ENCODE measurements at places on chromosomes 1 and 21.

- no peak for DNase-seq
Observed at GRCh38 chr1:38029081-38029681, 16.6 kb downstream of the UTP11 start.

DNA sequence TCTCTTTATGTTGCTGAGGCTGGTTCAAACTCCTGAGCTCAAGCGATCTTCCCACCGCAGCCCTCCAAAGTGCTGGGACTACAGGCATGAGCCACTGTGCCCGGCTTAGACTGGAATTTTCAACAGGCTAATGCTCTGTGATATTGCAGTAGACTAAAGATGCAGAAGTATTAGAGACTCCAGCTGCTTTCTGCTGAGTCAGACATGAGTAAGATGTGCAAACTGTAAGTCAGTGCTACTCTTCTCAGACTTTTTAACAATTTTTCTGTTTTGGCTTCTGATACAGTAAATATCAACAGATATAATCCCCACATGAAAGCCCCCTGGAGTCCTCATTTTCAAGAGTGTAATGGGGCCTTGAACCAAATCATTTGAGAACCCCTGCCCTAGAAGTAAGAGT is 29.3 kb upstream of the NLRP3 start:
- no peak for DNase-seq

DNA sequence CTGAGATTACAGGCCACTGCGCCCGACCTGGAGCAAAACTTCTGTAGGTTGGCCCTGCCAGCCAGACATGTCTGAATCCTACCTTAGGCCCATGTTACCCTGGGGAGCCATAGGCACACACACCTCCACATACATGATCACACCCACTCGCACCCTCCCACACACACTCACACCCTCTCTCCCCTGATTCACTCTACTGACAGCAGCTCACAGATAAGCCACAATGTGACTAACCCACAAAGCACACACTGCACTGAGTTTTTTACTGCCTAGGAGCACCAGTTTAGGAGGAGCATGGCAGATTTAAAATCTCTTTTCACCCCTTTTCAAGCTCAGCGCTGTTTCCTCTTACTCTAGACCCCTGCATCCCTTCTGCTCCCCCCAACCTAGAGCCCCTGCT is 41.7 kb downstream of the SLC30A1 start:
- no peak for DNase-seq

- DNase-seq: no peak
Observed at GRCh38 chr21:31218830-31219608, 125.0 kb downstream of the TIAM1 start.

GRCh38 chr1:186763107-186763506 is 65.6 kb upstream of the PLA2G4A start:
- DNase-seq: no peak

DNA sequence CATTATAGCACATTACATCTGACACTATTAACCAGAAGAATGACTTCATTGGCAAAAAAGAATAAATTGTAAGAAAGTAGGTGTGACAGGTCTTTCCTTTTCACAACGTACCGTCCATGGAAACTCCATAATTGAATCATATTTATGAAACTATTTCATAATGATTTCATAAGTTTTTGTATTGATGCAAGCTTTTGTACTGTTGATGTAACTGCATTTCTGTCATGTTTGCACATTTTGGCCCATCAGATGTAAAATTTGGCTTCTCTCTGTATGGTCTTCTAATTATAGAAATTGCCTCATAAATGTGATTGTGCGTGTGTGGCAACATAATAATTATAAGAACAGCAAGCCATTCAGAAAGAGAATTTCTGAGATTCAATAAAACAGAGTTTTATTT is 180.7 kb upstream of the ZNHIT6 start:
- no peak for DNase-seq

- DNase-seq: no peak
Observed at GRCh38 chr21:34881839-34882371, 167.2 kb downstream of the RUNX1 start.

DNA sequence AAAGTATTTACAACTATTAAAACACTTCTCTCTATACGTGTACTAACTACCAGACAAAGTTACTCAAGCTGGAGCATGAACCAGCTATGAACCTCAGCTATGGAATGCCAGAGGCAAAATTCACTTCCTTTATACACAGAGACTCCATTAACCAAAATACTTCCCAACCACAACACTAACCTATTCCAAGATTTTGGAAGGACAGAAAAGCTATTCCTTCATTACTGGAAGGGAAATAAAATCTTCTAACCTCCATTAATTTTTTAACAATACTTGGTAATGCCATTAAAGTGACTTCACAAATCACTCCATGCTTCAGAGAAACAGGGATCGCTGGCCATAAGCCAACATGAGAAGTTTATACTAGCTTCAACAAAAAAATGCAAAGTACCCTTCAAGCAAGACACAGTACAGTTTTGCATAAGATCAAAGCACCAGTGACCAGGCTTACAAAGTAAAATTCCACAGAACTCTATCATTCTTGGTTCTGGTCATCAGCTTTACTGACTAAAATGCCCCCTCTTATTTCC is 58.0 kb downstream of the PUM1 start:
- DNase-seq: no peak

DNA sequence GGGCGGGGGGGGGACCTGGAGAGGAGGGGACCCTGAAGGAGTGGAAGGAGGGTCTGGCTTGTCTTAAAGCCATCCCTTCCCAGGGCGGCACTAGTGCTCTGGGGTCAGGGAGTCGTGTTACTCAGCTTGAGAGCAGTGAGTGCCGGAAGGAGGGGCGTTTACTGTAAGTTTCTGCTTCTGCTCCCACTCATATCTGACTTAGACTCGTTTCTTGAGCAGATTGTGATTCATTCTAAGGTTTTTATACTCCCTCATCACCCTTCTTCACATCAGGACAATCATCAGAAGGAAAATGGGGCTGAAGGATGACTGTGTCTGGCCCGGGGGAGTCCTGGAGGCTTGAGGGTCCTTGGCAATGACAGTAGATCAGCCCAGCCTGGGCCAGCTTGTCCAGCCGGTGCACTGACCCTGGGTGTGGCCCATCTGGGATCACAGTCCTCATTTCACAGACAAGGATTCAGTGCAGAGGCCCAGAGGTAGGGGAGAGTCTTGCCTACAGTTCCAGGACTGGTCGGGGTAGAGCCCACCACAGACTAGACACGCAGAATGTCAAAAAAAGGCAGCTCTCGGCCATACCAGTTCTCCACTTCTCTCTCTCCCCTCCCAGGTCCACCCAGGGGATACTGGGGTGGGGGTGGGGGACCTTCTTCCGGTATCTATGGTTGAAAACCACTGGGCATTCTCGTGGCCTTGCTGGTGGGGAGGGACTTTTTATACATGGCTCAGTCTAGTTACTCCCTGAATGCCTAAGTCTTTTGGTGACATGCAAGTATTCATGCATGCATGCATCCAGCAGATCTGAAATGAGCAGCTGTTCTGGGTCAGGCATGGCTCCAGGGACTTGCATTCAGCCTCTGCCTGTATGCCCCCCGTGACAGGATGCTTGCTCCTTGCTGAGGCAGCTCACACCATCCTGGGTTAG is 5.1 kb downstream of the TNFRSF8 start:
- DNase-seq: no peak

GRCh38 chr1:227306689-227307088 is 11.6 kb downstream of the CDC42BPA start:
- no peak for DNase-seq

GRCh38 chr21:25081096-25081495 is 526.2 kb downstream of the MRPL39 start:
- DNase-seq: no peak

GRCh38 chr21:14591377-14591776 is 45.3 kb upstream of the SAMSN1 start:
- DNase-seq: no peak

DNA sequence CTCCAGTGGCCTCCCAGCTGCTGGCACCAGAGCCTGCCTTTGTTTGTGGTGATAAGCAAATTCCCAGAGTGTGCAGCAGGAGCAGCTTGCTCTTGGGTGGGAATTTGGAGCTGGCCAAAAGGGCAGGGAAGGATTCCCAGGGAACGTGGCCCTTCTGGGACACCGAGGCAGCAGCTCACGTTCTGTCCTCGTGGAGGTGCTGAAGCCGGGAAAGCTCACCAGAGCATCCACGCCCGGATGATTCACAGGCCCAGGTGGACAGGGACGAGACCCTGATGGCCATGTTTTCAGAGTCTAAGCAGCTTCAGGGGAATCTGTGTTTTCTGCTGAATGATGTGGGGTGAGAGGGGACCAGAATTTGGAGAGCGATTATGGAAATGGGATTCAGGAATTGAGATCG is 19.1 kb upstream of the KLHDC7A start:
- no peak for DNase-seq

GRCh38 chr21:46457801-46458314 is 833 bp upstream of the DIP2A start:
- no peak for DNase-seq

- peak; percentile 29 for DNase-seq
Observed at GRCh38 chr1:19209439-19209989, 552 bp downstream of the UBR4 start.

GRCh38 chr1:8202182-8202905 is 115.6 kb upstream of the SLC45A1 start:
- no peak for DNase-seq

- DNase-seq: no peak
Observed at GRCh38 chr1:39331647-39332046, 127.2 kb downstream of the MACF1 start.

- DNase-seq: no peak
Observed at GRCh38 chr1:16178596-16179497, 23.0 kb upstream of the EPHA2 start.
